ENCODE measurements at places on chromosomes 4 and X.
A peak's percentile ranks its signal among the peaks of the same experiment; 100 is the strongest.

DNA sequence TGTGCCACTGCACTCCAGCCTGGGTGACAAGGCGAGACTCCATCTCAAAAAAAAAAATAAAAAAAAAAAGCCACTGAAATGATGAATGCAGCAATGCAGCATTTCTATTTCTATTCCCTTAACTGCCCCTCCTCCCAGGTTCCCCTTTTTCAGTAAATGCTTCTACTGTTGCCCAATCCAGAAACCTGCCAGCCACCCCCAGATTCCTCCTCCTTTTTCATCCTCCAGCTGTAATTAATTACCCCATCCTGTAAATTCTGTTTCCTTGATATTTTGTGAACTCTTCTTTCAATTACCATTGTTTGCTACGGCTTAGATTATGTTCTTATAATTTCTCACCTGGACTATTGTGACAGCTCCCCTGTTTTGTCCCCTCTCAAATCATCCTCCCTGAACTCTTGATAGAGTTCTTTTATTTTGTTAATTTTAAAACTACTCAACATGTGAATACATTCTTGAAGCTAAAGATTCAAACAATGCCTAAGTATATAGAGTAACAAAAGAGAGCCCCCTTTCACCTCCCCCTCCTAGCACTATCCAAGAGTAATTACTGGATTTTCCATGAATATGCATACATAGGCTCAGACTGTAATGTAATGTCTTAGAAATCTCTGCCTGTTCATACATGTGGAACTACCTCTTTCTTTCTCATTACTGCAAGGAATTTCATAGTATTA lies 140.6 kb upstream of the GPC4 start:
- no peak for DNase-seq

- no peak for DNase-seq
Measured at GRCh38 chr4:732486-732885, 26.9 kb downstream of the PCGF3 start.

GRCh38 chr4:105714071-105714521 lies 5.5 kb downstream of the GSTCD start:
- no peak for DNase-seq

- DNase-seq = no peak
Measured at GRCh38 chrX:130058652-130059051, 51.6 kb downstream of the ELF4 start.

GRCh38 chrX:29862126-29862677 lies 353.2 kb upstream of the MAGEB2 start:
- DNase-seq = no peak

DNA sequence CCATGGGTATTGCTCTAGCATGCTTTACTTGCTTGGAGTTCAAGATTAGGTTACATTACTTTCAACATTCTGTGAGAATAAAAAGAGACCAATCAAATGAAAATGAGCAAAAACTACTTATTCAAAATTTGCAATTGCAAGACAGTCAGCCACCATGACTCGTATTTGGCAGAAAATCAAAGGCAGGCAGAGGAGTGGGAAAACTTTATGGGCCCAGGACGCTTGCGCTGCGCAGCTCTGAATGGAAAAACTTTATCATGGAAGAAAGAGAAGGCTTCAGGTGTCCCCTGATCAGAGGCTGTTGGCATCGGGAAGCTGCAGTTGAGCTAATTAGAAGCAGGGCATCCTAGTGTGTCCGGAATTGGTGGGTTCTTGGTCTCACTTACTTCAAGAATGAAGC lies 250.6 kb downstream of the USP46 start:
- DNase-seq = no peak

- DNase-seq = no peak
Measured at GRCh38 chrX:57451426-57452020, 140.3 kb upstream of the ZXDB start.

DNA sequence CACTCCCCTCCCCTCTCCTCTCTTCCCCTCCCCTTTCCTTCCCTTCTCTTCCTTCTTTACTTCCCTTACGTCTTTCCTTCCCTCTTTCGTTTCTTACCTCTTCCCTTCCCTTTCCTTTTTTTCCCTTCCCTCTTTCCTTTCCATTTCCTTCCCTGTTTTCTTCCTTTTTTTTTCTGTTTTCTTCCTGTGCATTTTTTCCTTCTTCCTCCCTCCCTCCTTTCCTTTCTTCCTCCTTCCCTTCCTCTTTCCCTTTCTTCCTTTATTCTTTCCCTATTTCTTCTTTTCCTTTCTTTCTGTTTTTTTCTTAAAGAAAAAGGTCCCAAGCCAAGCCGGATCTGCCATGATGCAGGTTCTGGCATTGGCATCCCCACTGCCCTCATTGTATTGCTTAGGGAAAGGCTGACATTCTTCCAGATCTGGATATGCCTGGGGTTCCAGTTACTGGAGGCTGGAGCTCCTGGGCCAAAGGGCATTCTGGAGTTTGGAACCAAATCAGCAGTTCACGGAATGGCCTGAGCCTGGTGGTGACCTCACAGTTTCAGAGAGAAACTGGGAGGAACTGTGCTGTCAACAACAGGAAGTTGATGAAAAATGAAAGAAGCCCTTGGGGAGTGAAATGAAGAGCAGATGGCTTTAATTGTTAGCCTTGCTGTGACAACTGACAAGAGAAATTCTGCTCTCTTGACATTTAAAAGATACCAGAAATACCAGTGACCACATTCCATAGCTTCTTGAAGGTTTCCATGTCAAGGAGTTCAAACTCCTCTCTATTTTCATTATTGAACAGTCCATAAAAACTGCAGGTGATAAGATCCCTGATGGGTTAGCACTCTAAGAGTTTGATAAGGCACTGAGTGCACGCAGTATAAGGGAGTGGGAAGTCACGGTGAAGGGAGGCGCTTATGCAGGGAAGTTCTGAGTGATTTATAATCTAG lies 622.1 kb downstream of the SPRY1 start:
- DNase-seq = peak; percentile 79

- DNase-seq = no peak
Measured at GRCh38 chrX:38636949-38637819, 75.8 kb downstream of the TSPAN7 start.

DNA sequence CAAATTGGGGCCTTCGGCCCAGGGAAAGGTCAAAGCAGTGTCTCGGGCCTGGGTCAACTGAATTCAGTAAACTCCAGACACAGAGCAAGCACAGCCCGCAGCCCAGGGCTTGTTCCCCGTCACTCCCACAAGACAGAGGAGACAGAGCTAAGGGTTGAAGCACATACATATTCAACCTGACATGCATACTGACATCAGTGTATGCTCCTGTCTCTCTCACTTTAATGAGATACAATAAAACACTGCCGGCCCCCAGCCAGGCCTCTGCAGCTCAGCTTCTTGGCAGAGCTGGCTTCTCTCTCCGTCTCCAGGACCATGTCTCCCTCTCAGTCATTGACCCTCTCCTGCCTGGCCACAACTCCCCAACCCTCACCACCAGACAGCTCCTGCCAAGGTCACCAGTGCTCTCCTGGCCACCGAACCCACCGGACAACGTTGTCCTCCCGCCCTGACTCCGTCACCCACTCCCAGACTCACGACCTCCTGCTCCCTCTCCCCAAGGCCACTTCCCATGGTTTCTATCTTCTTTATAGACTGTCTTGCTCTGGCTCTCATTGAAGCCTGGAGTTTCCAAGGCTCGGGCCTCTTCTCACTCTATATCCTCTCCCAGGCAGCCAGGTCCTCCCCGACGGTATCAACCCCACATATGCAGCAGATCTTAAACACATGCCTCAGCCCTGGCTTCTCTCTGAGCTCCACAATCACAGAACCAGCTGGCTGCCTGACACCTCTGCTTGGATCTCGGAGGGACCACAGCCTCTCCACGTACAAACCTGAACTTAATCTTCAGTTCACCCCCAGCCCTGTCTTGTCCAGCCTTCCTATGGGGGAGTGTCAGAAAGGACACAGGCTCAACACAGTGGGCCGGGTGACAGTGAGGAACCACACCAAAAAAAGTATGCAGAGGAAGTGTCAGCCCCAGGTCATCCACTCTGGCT lies 67.7 kb upstream of the C4orf50 start:
- DNase-seq = peak; percentile 67

DNA sequence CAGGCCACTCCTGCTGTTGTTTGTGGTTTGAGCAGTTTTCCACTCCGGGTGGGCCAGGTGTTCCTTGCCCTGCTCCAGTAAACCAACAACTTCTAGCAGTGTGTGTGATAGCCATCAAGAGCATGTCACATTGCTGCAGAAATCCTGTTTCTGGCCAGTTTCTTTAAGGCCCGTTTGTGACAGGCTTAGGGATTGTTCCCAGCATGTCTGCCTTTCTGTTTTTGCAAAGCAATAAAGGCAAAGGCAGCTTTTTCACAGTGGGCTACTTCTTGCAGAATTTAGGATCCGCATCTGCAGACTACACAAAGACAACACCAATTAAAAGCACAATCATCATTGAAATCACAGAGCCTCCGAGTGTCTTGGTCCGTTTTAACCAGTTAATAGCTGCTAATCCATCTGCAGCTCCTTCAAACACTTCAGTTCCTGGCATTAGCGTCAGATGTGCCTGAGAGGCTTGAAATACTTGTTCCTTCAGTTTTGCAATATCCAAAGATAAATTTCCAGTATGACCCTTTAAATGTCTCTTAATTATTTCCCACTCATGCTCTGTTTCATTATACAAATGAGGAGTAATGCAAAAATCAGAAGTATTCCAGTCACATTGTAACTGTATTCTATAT lies 65.1 kb downstream of the ADAM29 start:
- DNase-seq = no peak

- no peak for DNase-seq
Measured at GRCh38 chrX:69503782-69504625, at the start of gene NALF2. NALF2 (plus strand) TSS chrX:69504326; CDS start chrX:69505283, 957 bp downstream.

DNA sequence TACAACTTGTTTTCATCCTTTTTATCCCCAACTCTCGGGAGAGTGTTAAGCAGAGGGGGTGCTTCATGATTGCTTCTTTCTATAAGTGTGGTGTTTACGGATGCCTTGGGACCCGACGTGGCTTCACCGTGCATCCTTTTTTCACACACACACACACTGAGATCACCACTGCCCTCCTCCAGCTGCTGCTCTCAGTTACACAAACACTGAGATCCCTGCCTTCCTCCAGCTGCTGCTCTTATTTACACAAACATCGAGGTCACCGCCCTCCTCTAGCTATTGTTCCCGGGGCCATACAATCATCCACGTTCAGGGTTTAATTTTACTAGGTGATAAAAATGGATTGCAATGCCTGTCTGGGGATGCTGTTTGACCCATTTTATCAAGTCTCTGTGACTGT lies 155.4 kb upstream of the FAM9B start:
- no peak for DNase-seq

GRCh38 chrX:140724309-140724708 lies 14.8 kb downstream of the LINC00632 start:
- DNase-seq = no peak

DNA sequence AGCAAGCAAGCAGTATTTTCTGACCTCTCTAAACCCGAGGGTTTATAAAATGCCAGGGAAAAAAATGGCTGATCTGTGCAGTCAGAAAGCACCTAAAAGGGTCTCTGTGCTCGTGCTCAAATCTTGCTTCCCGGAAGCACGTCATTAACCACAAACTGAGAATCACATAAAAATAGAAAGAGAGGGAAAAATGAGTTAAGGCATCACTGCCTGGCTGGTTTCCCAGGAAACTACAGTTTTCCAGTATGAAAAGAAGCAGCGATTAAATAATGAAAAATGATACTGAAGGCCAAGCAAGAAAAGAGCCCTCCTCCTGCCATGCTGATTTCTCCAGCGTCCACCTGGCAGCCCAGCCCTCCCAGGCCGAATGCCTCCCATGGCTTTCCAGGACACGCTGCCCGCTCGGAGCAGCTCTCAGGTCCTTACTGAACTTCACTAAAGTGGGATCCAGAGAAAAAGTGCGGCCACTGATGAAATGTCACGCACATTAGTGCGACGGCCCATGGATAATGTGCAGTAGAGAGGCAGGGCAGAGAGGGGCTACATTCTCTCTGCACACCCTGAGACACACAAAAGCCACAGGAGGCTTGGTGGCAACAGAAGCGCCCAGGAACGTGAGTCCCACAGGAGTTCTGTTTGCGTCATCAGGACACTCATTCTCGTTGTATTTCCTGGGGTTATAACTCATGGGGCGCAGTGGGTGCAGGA lies 80.4 kb downstream of the WFS1 start:
- DNase-seq = no peak

GRCh38 chr4:186445040-186445439 lies 110.3 kb downstream of the MTNR1A start:
- DNase-seq = no peak

DNA sequence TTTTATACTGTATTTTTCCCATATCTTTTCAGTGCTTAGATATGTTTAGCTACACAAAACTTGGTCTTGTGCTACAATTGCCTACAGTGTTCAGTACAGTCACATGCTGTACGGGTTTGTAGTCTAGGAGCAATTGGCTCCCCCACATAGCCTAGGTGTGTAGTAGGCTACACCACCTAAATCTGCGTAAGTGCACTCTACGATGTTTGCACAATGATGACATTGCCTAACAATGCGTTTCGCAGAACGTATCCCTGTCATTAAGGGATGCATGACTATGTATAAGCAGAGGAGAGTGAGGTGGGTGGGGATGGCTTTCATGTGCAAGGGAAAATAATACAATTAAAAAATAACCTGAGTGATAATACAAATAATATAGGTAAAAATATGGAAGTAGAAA lies 131.4 kb downstream of the GBA3 start:
- no peak for DNase-seq

DNA sequence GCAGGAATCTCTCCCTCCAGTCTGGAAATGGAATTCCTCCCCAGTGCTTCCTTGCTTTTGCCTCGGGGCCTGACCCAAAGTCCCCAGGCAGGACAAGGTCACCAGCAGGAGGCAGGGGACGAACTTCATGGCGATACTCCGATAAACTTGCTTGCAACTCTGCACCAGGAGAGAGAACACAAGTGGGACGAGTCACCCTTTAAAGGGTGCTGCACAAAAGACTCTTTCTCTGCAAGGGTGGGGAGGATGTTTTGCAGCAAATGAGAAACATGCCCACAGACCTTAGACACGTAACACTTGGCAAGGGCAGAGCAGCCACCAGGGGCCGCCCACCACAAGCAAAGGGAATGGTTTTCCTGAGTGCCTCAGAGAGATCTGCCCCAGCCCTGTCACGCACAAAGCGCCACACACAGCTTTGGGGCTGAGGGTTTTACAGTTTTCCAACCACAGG lies at the start of gene FGFBP2:
TSS of gene FGFBP2 (minus strand) at position 175 of the 451 bp plus-strand sequence. CDS start at position 129, 46 bp downstream.
- DNase-seq = no peak

DNA sequence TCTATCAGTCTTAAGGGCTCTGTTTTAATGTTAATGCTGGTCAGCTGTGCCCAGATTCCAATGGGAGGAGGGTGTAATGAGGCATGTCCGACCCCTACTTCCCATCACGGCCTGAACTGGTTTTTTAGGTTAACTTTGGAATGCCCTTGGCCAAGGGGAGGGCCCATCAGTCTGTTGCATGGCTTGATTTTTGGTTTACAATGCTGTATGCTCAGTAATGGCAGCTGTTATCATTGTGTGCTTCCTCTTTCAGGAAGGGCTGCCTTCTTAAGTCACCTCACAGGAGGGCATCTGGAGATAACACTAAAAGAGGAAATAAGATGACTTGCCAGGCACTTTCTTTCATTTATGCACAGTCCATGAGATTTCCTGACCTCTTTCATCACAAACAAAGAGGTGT lies 36.3 kb downstream of the ATXN3L start:
- DNase-seq = no peak

Measured in suprapubic skin (tissue), 4 donors.